ENCODE measurements at places on chromosomes 2 and 18.

DNA sequence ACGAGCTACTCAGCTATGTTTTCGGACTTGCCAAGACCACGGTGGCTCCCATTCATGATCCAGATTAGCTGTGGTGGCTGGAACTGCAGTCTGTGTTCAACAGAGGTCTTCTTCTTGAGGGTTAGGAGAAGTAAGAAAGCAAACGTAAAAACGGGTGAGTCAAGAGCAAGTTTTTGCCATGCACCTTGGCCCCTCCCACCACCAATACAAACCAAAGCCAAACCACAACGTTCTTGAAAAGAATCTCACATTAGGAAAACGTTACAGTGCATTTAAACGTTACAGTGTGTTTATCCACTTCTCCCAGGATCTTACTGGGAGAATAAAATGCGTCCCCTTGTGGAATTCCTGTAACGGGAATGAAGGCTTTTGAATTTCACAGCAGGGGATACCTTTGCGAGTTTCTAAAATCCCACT lies 725 bp downstream of the FBXO48 start:
- peak; percentile 67 for DNase-seq

- DNase-seq, result no peak
These were observed 58.2 kb upstream of the DSEL start for GRCh38 chr18:67574749-67575148.

GRCh38 chr2:43225788-43226557 lies 433 bp downstream of the ZFP36L2 start:
- DNase-seq, result peak; percentile 62

DNA sequence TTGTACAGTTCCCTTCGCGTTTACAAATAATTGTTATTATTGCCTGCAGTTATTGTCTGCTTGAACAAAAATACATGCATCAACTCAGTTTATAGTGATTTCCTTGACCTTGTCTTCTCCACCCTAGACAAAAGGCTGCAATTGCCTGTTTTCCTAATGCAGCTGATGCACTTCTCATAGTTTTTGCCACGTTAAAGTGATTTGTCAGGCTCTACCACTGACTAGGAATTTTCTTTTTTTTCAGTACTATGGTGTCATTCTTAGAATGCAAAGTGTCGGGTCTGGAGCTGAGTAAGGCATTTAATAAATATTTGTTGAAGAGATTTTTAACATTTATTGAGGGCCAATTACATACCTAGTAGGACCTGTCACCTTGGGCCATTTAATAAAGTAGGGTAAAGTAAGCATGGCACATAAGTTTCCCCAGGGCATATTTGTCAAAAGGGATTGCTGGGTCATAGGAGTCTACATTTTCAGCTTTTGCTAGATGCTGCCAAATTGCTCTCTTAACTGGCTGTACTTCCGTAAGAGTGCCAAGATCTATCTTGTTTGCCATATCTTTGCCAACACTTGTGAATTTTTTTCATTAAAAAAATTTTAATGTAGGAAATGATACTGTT lies 24.1 kb downstream of the ACSL3 start:
- no peak for DNase-seq

GRCh38 chr2:158650646-158651357 lies 144.3 kb upstream of the DAPL1 start:
- DNase-seq, result no peak

GRCh38 chr18:67670024-67670543 lies 153.6 kb upstream of the DSEL start:
- DNase-seq, result no peak

- DNase-seq, result no peak
These were observed 55.9 kb downstream of the UNC50 start for GRCh38 chr2:98664323-98664722.

DNA sequence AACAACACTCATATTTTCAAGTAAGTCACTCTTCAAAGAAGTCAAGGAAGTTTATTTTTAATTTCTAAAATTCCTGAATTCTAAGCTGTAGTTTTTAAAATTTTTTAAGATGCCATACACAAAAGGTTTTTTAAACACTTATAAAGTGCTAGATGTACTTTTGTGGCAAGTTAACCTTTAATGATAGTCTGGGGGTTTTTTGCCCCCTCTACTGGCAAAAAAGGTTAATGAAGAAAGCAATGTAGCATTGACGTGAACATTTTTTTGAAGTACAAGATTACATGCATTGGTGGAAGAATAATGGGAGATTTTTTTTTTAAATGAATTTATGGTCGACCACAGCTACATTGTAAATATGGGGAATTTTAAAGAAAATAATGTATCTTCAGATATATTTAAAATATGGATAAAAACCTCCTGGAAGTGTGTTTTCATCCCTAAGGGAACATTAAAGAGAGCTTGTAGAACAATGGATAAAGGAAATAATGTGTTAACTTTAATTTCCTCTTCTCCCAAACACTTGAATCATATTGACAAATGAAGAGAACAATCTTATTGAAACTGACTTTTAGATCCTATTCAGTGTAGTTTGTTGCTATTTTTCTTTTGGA lies 12.6 kb downstream of the ITPRID2 start:
- no peak for DNase-seq

DNA sequence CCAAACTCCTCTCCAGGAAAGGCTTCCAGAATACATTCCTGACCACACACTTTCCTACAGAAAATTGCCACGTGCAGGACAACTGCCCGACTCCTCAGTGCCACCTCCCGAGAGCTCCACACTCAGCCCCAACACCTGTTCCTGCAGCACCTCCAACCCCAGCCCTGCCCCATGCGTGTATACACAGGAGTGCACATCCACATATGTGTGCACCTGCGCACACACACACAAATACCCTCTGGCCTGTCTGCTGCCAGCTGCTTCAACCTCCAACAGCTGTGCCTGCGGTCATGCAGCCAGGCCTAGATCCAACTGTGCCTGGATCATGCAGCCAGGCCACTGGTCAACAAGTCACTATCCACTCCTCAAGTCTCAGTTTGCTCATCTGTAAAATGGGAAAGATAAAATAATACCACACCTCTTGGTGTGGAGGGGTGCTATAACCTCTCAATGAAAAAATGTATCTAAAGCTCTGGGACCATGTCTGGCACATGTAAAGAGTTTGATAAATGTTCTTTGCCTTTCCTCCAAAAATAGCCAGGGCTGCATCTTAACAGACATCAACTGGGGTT lies 152.1 kb upstream of the ID2 start:
- no peak for DNase-seq

GRCh38 chr2:215416656-215417055 lies 19.2 kb downstream of the FN1 start:
- DNase-seq, result no peak

DNA sequence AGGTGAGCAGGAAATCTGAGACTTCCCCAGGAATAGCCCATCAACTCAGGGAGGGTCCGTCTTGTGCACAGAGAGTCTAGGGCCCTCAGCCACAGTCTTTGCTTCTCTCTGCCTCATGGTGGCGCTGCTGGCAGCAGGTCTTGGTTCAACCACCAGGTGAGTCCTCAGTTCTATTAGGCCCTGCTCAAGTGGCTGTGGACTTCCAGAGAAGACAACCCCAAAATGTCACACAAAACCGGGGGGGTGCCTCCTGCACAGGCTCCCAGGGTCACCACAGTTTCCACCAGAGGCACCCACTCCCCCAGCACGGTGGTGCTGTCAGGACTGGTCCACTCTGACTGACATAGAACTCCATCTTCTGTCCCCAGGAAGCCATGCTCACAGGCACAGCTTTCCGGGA lies 2.4 kb upstream of the CHRNG start:
- DNase-seq, result no peak

GRCh38 chr2:75570948-75571729 lies 10.4 kb upstream of the EVA1A start:
- DNase-seq, result no peak

DNA sequence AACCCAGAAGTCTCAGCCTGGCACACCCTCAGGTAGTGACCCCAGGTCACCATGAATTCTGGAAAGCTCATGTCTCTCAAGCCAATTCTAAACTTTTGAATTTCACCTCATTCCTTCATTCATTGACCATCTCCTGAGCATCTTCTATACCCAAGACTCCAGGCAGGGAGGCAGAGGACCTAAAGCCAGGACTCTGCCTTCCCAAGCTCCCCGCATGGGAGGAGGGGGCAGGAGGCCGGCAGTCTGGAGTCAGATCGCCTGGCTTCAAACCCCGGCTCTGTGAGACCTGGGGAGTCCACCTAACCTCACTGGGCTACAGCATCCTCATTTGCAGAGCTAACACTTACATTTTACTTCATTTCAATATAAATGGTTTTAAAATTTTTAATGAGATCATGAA lies 59.0 kb downstream of the SMAD7 start:
- DNase-seq, result no peak

- DNase-seq, result no peak
These were observed 17.6 kb downstream of the ADAM17 start for GRCh38 chr2:9538000-9538507.

- no peak for DNase-seq
These were observed 156.3 kb downstream of the SUCLG1 start for GRCh38 chr2:84302513-84303412.

DNA sequence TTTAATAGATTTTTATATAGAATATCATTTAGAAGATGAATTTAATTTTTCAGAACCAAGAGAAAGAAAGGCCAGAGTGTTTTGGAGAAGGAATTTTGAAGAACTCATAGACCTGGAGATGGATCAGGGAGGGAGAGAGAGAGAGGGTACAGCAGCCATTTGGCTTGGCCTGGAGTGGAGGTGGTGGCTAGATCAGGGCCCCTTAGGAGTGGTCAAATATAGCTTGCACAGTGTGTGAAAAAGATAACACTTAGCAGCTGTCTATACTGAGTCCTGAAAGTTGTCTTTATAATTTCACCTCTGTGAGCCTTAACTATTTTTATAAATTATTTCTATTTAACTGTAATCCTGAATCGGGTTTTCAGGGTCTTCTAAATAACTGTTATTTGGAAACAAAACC lies 38.8 kb upstream of the ACYP2 start:
- DNase-seq, result no peak

DNA sequence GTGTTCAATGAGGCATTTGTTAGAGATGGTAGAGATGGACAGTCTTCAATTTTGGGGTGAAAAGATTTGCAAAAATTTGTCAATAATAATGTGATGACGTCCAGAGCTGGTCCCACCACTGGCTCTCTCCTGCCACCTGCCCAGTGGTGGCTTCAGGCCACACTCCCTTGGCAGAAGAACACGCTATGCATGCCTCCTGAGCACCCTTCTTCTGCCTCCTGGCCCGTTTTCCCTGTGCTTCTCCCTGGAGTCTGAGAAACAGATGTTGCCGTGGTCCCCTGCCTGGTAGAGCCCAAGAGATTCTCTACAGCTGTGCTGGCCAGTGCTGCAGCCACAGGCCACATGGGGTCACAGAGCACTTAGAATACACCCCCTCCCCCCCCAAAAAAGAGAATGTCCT lies 33.6 kb downstream of the INPP5D start:
- no peak for DNase-seq

DNA sequence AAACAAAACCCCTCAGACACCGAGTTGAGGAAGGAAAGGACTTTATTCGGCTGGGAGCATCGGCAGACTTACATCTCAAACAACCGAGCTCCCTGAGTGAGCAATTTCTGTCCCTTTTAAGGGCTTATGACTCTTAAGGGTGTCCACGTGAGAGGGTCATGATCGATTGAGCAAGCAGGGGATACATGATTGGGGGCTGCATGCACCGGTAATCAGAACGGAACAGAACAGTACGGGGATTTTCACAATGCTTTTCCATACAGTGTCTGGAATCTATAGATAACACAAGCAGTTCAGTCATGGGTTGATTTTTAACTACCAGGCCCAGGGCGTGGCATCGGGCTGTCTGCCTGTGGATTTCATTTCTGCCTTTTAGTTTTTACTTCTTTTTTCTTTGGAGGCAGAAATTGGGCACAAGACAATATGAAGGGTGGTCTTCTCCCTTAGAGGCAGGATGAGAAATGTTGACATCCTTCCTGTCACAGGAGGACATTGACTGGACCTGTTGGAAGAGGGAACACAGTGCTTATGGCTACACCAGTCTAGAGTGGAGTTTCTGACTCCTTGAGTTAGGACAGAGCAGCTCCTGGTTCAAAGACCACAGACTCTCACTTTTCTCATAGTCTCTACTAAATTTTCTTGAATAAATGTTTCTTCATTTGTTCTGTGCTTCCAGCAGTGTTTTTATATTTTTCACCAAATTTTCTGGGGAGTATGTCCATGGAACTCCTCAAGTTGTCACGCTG lies 35.8 kb downstream of the SPOPL start:
- DNase-seq, result no peak

GRCh38 chr2:111176867-111177266 lies 56.2 kb downstream of the BCL2L11 start:
- DNase-seq, result no peak

DNA sequence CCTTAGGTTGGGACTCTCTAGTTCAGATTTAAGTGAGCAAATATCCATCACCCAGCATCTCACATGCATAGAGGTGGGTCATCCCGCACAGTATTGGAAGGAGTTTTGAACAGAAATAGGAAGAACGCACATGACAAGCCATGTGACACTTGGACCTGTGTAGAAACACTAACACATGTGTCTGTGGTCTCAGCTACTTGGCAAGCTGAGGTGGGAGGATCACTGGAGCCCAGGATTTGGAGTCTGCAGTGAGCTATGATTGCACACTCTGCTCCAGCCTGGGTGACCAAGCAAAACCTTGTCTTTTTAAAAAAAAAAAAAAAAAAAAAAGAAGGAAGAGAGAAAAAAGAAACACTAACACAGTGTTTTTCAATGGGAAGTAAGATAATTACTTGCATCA lies 5.4 kb upstream of the MTCL1 start:
- no peak for DNase-seq

GRCh38 chr2:230762317-230762896 lies 49.8 kb downstream of the CAB39 start:
- no peak for DNase-seq

DNA sequence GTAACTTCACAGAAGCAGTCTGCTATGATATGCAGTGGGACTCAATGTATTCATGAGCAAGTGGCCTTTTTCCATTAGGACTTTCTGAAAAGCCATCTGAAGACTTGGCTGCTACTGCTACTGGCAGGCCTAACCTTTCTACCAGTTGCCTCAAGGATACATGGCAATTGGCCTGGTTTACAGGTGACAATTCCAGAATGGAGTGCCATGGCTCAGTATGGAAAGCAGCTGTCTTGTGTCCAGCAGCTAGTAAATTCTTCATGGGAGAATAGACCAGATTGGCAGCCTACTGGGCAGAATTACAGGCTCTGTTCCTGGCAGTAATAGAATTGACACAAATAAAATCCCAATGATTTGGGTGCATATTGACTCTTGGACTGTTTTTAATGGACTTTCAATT lies 12.6 kb upstream of the TMX3 start:
- DNase-seq, result no peak

DNA sequence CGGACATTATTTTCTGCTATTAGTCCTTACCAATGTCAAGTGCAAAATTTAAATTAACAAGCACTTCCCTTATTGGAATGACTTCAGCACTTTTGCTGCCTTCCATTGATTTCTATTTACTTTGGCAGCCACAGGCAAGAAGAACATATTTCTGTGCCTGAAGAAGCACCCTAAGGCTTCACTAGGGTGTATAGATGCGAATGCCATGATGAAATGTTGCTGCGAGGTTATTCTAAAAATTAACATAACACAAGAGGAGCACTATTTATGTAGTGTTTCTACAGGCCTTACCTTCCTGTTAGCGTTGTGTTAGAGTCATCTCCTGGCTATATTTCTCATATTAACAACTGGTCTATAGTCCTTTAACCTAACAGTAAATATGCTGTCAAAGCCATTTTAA lies 365.0 kb upstream of the HNRNPA3 start:
- DNase-seq, result no peak
